ENCODE measurements at places on chromosomes 1 and 21. TPM values are rescaled to one million over a fixed set of nuclear protein-coding genes. Genes with fewer than 3 reads are reported as not detected.

Gene ADAMTS4
- 20.3 TPM for total RNA-seq

Gene GUCA2B
- total RNA-seq: not detected

Gene TAL1
- total RNA-seq: under 0.01 TPM

Gene AGMAT
- total RNA-seq: 1.5 TPM

Gene GBP1
- 25.9 TPM for total RNA-seq

Gene OR2W3
- total RNA-seq: not detected

Gene KRTAP11-1
- not detected for total RNA-seq

Gene GPR37L1
- 0.05 TPM for total RNA-seq

Gene ANKRD35
- 0.42 TPM for total RNA-seq

Gene ADAM15
- total RNA-seq: 61.5 TPM

Gene RGS16
- 0.14 TPM for total RNA-seq

Gene C1orf115
- total RNA-seq: 0.30 TPM

Gene NUP210L
- under 0.01 TPM for total RNA-seq

Gene SLFNL1
- 0.89 TPM for total RNA-seq

Gene PEX14
- 18.0 TPM for total RNA-seq

Gene USH2A
- not detected for total RNA-seq

Gene CGN
- total RNA-seq: not detected

Gene PLPP3
- 5.3 TPM for total RNA-seq

Gene TMEM52
- 0.32 TPM for total RNA-seq

Gene PSRC1
- total RNA-seq: 1.5 TPM

Gene ADGRL2
- 47.6 TPM for total RNA-seq

Gene C1orf87
- total RNA-seq: not detected

Gene IGSF9
- total RNA-seq: not detected

Gene SLC1A7
- not detected for total RNA-seq

Gene IL19
- not detected for total RNA-seq

Gene AMIGO1
- 1.0 TPM for total RNA-seq

Gene HES2
- not detected for total RNA-seq

Gene KLHDC8A
- not detected for total RNA-seq

Gene CCDC28B
- 15.4 TPM for total RNA-seq

Gene ZNF670
- total RNA-seq: 2.2 TPM

Gene DTL
- total RNA-seq: 1.8 TPM

Gene GBP2
- total RNA-seq: 6.7 TPM

Gene TAS1R1
- total RNA-seq: not detected

Gene LRRC71
- total RNA-seq: 0.37 TPM

Gene S100A6
- 237 TPM for total RNA-seq

Gene CSF3R
- not detected for total RNA-seq

Data from smooth muscle cell of the umbilical artery (primary cell).